ENCODE measurements at places on chromosomes 12 and 14.

DNA sequence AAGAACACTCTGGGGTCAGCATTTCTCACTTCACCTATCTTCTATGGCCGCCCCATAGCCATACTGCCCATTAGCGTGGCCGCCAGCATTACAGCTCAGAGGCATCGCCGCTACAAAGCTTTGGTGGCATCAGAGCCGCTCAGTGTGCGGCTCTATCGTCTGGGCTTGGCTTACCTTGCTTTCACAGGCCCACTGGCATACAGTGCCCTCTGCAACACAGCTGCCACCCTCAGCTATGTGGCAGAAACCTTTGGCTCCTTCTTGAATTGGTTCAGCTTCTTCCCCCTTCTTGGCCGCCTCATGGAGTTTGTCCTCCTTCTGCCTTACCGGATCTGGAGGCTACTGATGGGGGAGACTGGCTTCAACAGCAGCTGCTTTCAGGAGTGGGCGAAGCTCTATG is 2.6 kb downstream of the DNAJC22 start:
- DNase-seq: no peak

DNA sequence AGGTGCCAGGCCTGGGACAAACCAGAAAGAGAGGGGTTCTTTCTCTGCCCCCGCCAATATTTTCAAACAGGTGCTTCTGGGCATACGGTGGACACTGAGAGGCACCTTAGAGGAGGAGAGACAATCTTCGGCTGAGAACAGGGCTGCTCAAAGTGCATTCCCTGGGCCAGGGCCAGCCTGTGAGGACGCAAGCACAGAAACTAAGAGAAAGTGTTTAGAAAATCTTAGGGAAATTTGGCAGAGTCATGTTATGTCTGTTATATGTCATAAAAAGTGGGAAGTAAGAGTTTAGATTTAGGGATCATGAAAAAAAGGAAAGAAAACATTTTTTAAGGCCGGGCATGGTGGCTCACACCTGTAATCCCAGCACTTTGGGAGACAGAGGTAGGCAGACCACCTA is 83.7 kb downstream of the VWF start:
- no peak for DNase-seq

DNA sequence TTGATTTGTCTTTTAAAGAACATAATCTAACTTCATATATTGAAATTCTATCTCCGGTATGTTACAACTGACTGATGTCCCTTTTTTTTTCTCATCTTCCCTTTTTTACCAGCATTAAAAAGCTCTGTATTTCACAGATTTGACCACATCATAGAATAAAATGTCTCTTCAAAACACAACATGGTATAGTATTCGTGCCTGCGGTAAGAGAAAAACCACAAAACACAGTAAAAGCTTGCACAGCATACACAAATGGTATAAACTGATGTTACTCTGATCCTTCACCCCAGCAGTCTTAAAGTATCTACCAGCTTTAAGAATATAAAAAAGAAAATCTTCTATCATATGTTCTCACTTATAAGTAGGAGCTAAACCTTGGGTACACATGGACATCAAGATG is 83.4 kb downstream of the HECTD1 start:
- DNase-seq: peak; percentile 58

- DNase-seq: no peak
Measured at GRCh38 chr12:88897723-88898122, 317.5 kb upstream of the KITLG start.

DNA sequence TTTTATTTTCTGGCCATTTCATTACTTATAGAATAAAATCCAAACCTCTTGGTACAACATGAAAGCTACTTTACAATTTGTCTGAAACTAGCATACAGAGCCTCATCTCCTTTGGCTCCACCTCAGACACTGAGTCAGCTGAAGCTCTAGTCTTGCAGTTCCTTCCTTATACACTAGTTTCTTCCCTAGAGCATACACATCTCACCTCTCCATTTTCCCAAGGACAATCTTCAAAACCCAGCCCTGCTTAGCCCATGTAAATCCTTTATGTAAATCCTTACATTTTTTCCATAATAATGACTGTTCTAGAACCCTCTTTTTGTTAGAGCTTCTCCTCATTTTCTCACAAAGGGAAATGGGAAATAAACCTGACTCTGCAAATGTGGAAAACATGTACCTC is 463.4 kb downstream of the SLC16A7 start:
- no peak for DNase-seq

- DNase-seq: peak; percentile 51
Measured at GRCh38 chr12:62123721-62124203, 136.4 kb upstream of the USP15 start.
